Fibroblast of mammary gland (primary cell): ENCODE measurements at places on chromosomes 7 and 10.
A peak's percentile ranks its signal among the peaks of the same experiment; 100 is the strongest.

- DNase-seq = peak; percentile 56
These were observed 20.8 kb downstream of the ACSM6 start for GRCh38 chr10:95214793-95215192.

DNA sequence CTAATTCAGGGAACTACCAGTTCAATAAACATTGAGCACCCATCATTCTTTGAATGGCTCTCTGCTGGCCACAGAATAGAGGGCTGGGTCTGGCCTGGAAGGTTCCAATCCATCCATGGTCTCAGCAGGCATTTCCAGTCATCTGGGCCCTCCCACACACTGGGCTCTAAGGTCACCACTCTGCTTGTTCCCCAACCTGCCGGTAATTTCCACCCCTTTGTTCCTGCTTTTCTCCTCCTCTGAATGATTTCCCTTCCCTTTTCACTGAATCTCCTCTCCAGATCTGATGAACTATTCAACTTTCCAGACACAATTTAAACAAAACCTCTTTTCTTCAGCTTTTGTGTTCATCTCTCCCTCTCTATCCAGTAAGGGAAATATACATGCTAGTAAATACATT lies 2.6 kb downstream of the BZW2 start:
- no peak for DNase-seq

- no peak for DNase-seq
These were observed 464.1 kb downstream of the SUGCT start for GRCh38 chr7:40598915-40599314.

- peak; percentile 40 for DNase-seq
These were observed 29.8 kb downstream of the VCL start for GRCh38 chr10:74027702-74028101.

GRCh38 chr10:61825001-61825400 lies 76.5 kb upstream of the ARID5B start:
- DNase-seq = no peak

DNA sequence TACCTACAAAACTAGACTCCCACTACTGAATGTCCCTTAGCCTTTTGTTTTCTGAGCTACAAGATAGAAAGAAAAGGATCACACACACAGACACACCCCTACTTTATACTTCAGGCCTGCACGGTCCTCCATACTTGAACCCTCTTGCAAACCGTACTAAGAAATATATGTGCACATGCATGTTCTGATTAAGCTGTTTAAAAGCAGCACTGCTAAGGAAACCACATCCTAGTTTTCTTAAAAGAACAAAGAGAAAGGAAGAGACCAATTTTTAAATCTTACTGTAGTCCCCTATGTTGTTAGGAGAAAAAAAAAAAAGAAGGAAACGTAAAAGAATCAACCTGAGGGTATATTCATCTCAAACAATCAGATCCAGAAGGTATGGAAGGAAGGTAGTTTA lies 501.2 kb downstream of the PARD3 start:
- DNase-seq = no peak

- DNase-seq = no peak
These were observed 44.5 kb downstream of the HHEX start for GRCh38 chr10:92734301-92734700.

DNA sequence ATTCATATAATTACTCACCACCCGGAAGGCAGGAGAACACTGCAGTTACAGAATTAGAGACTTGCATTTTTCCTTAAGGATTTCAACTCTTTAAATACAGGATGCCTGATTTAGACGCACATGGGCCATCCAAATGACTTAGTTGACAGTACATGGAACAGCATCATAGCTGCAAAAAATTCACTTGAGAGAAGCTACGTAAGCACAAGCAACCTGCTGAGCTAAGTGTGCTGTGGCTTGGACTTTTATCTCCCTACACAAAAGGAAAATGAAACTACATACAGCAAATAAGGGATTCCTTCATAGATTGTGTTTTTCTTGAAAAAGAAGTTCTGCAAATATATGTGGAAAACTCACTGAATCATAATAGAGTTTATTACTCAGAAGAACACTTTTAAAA lies 152.6 kb downstream of the POU6F2 start:
- DNase-seq = no peak

GRCh38 chr7:130268463-130269317 lies 2.0 kb downstream of the CPA2 start:
- DNase-seq = no peak

GRCh38 chr10:51658000-51658399 lies 41.4 kb downstream of the CSTF2T start:
- DNase-seq = no peak

DNA sequence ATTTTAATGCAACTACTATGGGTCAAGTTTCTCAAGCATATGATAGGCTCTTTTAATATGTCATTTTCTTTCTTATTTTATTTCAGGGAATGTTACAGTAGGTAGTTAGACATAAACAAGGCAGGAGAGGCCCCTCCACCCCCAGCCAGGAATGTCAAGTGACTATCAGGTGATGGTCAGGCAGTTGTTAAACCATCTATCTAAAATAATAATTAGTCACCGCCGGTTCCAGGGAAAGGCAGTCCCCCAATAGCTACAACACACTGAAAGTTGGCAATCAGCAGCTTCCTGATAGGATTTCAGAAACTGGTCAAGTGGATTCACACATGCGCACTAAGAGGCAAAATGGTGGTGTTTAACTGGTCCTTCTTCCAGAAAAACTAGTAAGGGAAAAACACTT lies 9.3 kb downstream of the OLAH start:
- DNase-seq = no peak

DNA sequence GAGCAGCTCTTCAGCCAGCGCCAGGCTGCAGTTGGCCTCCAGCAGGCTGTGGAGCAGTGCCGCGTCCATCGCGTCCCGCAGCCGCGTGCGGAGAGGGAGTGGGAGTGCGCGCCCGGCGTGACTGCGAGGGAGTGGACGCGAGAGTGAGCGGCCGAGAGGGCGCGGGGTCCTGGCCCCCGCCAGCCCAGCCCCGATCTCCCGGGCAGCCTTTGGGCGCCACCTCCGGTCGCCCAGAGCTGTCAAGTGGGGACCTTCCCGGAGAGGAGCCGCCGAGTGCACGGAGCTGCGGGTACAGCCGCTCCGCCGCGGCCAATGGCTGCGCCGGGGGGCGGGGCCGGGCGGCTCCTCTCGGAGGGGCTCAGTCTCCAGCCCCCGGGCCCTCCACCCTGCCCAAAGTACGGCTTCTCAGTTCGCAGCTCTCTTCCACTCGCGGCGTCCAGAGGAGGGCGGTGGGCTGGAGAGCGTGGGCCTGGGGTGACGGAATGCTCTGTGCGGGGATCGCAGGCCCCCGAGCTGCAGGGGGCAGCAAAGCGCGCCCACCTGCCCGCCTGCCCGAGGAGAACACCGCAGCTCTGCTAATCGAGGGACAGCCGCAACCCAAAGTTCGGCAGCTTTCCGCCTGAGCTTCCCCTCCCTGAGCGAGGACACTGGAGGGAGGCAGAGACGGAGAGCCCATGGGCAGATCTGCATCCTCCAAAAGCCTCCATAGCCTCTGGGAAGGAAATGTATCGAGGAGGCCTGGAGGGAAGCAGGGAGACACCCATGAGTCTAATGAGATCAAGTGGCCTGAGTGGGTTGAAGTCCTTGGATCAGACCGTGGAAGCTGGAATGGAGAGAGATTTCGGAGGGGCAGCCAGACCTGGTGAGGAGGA lies at the start of gene CRHR2:
Gene CRHR2 (minus strand): TSS at position 245 of the 872 bp plus-strand sequence. CDS start 176 bp downstream, at position 69.
- no peak for DNase-seq

DNA sequence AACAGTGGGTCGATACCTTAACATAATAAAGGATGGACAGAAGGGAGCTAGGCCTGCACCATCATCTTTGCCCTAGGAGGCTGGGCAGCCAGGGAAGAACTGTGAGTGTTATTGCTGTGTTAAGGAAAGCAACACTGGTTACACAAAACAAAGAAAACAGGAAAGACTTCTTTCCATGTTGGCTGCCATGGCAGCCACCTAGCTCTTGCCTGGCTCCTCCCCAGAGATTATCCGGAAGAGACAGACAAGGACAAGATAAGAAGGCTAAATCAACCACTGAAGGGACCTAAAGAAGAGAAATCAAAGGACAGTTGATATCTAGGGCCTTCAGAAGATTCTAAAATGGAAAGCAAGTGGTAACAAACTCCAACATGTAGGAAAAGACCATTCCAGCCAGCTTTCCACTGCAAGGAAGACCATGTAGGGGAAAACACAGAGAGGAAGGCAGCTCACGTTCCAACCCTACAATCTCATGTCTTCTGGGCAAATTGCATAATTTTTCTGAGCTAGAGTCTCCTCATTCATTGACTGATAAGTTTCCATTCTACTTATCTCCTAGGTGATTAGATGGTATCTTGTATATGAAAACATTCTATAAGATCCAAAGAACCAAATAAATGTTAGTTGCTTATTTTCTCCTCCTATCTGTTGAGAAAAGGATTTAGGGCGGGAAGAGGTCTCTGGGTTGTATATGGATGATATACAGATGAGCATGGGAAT lies 51.2 kb downstream of the SP8 start:
- no peak for DNase-seq

- DNase-seq = no peak
These were observed 52.5 kb downstream of the CUX1 start for GRCh38 chr7:101869901-101870290.

DNA sequence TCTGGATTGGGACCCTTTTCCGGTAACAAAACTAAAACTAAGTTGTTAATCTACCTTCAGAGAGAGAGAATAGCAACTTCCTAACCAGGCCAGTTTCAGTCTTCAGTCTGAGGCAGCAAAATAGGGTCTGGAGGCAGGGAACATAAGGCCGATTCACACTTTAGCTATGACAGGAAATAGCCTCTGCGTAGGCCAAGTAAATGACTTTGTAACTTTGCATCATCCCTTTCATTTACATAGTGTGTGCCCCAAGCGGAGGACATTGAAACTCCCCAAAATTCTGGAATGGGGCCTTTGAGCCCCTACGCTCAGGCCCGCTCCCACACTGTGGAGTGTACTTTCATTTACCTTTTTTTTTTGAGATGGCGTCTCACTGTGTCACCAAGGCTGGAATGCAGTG lies 1.7 kb upstream of the UPP1 start:
- peak; percentile 83 for DNase-seq

- no peak for DNase-seq
These were observed 477.5 kb upstream of the FOXK1 start for GRCh38 chr7:4204513-4205165.

- peak; percentile 59 for DNase-seq
These were observed 662 bp downstream of the POLR3A start for GRCh38 chr10:78028438-78029268.

DNA sequence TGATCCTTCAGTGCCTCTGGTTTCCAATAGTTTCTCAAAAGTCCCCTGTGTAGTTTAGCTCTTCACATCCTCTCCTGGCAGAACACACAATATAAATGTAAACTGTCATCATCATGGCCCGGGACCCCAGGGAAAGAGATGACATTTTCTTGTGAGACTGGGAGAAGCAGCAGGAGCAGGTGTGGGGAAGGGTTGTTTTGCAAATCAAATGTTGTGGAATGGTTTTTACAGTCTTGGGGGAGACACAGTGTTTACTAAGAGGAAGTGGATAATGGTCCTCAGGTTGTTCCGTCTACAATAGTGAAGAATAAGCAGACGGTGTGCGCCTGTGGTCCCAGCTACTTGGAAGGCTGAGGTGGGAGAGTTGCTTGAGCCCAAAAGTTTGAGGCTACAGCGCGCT lies 159.1 kb downstream of the SEC23IP start:
- no peak for DNase-seq

DNA sequence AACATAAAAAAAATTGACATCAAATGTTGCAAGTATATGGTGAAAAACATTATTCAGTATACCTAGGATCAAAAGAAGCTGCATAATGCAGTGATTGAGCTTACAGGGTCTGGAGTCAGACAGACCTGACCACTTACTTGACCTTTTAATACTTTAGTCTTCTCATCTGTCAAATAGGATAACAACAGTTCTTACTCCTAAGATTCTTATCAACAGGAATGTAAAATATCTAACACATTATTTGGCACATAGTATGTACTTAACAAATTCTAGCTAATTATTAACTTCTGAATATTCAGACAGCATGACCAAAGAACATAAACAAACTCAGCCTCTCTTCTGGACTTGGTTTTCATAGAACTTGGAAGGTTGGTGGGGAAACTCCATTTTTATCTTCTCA lies 45.6 kb upstream of the PIP4K2A start:
- no peak for DNase-seq

DNA sequence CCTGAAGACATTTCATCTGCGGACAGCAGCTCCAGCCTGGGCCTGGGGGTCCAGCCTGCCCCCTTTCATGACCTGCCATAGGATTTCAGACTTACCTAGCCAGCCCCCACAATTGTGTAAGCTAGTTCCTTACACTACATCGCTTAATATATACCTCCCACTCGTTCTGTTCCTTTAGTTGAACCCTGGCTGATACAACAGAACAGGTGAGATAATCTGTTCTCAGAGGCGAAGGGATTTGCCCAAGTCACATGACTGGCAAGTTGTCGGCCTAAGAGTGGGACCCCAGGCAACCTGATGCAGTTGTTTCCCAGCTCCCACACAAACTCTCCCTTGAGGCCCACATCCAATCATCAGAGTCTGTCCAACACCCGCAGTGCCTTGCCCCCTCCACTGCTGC lies 168.2 kb downstream of the SH3PXD2A start:
- DNase-seq = no peak

DNA sequence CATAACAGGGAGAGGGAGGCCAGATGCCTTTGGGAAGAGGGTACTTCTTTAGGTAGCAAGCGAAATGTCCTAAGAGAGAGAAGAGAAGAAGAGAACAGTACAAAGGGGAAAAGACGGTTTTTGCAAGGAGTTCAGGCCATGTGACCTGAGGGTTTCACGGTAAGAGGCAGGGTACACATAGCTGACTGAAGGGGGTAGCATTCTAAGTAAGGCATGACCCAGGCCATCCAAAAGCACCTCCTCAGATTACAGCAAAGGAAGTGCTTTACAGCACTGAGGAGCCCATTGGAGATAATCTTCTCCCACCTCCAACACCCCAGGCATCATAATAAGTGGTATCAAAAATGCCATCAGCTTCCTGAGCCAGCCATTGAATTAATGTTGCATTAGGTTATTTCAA lies 258.2 kb upstream of the NPY start:
- no peak for DNase-seq

DNA sequence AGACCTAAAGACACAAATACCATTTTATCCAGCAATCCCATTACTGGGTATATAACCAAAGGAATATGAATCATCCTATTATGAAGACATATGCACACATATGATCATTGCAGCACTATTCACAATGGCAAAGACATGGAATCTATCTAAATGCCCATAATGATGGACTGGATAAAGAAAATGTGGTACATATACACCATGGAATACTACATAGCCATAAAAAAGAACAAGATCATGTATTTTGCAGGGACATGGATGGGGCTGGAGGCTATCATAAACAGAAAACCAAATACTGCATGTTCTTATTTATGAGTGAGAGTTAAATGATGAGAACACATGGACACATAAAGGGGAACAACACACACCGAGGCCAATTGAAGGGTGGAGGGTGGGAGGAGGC lies 3.8 kb downstream of the MACC1 start:
- DNase-seq = no peak

- DNase-seq = peak; percentile 56
These were observed 7.2 kb upstream of the CHCHD1 start for GRCh38 chr10:73774637-73775036.

- DNase-seq = no peak
These were observed 26.2 kb upstream of the AOAH start for GRCh38 chr7:36750451-36750850.

- peak; percentile 82 for DNase-seq
These were observed at the start of gene IMPDH1 for GRCh38 chr7:128409596-128410450. Gene IMPDH1 (minus strand): TSS chr7:128409982. CDS start chr7:128409901, 81 bp downstream.
